ENCODE measurements at places on chromosomes 11 and 22. TPM values are rescaled to one million over a fixed set of nuclear protein-coding genes. Genes with fewer than 3 reads are reported as not detected.
A peak's percentile ranks its signal among the peaks of the same experiment; 100 is the strongest.

GRCh38 chr22:28142361-28142961 is 223.4 kb upstream of the PITPNB start:
- no peak for DNase-seq

DNA sequence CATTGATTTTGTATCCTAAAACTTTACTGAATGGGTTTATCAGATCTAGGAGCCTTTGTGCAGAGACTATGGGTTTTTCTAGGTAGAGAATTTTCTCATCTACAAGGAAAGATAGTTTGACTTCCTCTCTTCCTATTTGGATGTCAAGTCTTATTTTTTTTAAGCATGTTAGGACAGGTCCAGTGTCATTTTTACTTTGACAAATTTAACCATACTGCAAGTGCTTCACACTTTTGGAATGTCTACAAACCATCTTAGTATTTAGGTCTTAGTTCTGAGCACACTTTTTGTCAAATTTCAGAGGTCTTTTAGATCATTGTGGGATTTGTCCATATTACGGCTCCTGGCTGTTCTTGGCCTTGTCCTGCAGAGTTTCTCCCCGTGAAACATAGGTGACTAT is 715.2 kb upstream of the RAG2 start:
- DNase-seq = no peak

GRCh38 chr22:45203150-45203951 is 37.3 kb downstream of the KIAA0930 start:
- no peak for DNase-seq

The SLC43A3 gene
- not detected for total RNA-seq

The MARK2 gene
- total RNA-seq = 22.3 TPM

DNA sequence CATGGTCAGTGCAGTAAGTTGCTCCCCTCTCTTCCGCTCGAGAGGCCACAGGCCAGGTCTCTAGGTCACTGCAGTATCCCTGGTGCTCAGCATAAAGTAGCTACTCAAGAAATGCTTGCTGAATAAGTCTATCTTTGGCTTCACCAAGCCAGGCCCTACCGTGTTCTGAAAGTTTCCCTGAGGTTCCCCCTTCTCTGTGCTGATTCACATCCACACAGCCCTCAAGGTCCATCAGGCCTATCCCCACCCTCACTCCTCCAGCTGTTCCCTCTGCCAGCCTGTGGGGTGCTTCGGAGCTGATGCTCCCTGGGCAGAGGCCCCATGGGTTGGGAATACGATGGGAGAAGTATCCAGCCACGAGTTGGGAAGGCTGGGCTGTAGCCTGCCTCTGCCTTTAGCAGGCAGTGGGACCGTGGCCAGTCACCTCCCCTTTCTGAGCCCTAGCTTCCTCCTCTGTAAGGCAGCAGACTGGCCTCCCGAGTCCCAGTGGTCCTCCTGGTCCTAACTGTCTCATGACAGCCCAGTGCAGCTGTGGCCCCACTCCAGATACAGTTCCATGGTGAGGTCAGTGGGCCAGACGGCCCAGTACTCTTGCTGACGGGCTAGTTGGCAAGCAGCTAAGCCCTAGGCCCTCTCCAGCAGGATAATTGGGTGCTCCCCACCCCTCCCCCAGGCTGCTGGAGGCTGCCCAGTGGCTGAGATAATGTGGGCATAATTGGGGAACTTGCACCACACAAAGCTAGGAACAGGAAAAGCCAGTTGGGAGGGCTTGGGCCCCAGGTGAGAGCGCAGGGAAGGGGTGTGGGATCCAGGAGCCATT is 48.2 kb downstream of the NECTIN1 start:
- no peak for DNase-seq

The CASTOR1 gene
- 11.1 TPM for total RNA-seq

DNA sequence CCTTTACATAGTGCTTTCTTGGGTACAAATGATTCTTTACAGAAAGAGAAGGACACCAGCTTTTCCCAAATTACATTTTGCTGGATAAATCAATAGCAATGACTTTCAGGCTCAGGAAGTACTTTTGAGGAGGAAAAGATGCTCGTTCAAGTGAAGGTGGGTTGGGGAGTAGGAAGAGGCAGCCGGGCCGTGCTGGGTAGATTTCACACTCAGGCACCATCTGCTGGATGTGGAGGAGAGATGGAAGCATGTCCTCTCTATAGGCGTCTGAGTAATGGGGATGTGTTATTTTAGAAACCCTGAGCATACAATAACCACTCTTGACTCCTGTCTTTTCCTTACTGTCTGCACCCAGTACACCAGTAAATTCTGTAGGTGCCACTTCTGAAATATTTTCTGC is 152.3 kb upstream of the LARGE1 start:
- DNase-seq = no peak

DNA sequence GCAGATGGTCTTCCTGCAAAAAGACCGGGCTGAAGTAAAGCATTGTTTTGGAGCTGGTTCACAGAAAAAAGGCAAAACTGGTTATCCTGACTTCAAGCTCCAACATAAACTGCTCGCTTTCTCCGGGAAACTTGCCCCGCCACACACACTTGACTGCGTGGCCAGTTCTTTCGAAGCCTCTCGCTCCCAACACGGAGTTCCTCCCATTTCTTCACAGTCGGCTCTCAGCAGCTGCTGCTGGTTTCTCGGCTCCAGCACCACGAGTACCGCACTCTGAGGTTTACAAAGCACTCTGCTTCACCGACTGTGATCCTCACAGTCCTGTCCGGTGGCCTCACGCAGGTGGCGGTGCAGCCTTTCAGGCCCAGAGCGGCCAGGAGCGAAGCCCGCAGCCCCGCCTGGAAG is 264 bp downstream of the CHEK1 start:
- no peak for DNase-seq

- DNase-seq = no peak
Observed at GRCh38 chr22:42918500-42918899, 61.4 kb upstream of the ARFGAP3 start.

DNA sequence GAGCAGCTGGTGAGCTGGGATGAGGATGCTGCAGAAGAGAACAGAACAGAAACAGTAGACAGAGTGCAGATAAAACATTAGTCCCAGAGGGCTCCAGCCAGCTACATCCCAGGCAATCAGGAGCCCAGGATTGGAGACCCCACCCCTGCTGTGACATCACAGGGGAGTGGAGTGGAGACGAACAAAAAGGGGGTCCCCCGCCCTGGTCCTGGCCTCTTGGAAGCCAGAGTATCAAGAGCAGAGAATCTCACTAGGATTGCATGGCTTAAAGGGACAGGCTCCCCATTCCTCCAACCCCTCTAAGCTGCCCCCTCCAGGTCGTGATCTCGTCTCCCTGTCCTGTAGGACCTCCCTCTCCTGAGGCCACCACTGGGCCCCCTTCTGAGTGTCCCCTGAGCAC is at the start of gene P2RX3:
TSS of gene P2RX3 (plus strand) at position 211 of the 400 bp plus-strand sequence. CDS start 199 bp downstream, outside the sequence.
- DNase-seq = no peak

DNA sequence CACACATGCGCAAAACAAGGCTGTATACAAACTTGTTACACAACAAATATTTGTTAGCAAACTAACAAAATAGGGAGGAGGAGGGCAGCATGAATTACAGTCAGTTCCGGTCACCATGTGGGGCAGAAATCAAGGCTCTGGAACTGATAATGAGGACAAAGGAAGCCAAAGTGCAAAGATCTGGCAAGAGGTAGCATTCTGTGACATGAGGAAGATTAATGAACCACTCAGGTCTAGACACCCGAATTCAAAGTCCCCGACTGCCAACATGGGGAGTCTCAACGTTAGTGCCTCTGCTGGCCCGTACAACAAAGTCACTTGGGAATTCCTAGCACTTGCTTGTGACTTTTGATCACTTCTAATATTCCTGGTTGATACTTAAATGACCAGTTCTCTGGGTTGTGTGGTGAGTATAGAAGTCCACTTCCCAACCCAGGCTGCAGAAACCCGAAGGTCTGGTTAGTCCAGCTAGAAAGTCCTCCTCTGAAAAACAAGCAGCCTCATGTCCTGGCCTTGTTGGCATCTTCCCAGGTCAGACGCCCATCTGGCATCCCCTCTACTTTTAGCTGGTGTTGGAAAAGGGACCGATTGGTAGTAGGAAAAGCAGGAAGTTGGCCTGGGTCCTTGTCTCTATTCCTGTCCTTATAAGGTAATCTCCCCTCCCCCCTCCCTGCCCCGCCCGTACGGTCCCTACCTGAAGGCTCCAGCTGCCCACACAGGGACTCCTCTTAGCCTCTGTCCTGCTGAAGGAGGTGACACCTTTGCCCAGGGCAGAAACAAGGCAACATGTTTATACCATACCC is 1.6 kb downstream of the SUN2 start:
- DNase-seq = no peak

The FGF4 gene
- not detected for total RNA-seq

The TRIM49 gene
- not detected for total RNA-seq

The RNF169 gene
- total RNA-seq = 12.3 TPM

The ZP1 gene
- not detected for total RNA-seq

- DNase-seq = no peak
Observed at GRCh38 chr11:64619811-64620380, 28.9 kb downstream of the SLC22A12 start.

GRCh38 chr11:47907499-47907898 is 59.3 kb upstream of the NUP160 start:
- no peak for DNase-seq

GRCh38 chr11:2428322-2428795 is 16.0 kb downstream of the TRPM5 start:
- peak; percentile 38 for DNase-seq

The CNTN5 gene
- 0.32 TPM for total RNA-seq

The MISFA gene
- total RNA-seq = 1.1 TPM

DNA sequence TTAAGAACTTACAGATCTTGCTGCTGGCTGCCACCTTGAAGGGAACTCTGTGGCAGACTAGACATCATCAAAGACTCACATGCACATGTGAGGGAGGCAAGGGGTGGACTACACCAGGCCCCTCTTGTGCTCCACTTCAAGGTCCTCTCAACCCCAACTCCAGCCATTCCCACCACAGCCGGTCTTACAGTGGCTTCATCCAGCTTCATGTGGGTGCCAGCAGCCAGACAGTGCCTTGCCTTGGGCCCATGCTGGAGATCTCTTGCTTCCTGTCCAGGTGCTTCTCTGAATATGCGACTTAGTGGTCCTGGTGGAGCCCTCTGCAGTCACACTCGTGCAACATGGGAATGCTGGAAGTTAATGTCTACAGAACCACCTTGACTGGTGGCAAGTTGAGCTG is 44.6 kb upstream of the WNT7B start:
- no peak for DNase-seq

The MUC5AC gene
- total RNA-seq = under 0.01 TPM

GRCh38 chr22:27336151-27337090 is 465.1 kb downstream of the MN1 start:
- DNase-seq = no peak

- DNase-seq = no peak
Observed at GRCh38 chr11:36684840-36685801, 87.1 kb upstream of the RAG2 start.

The SLC22A6 gene
- not detected for total RNA-seq
